NCI-H526 treated with DMSO at 0.1 percent for 48 hours (cell line): ENCODE measurements at places on chromosomes 12 and 14.

- no peak for DNase-seq
Observed at GRCh38 chr12:10341892-10342509, 34.3 kb downstream of the KLRD1 start.

GRCh38 chr12:56216461-56216860, 5.3 kb downstream of the RNF41 start:
- no peak for DNase-seq

GRCh38 chr12:125487336-125487735, 422.1 kb downstream of the AACS start:
- DNase-seq, result no peak

- no peak for DNase-seq
Observed at GRCh38 chr14:61638595-61639387, 56.5 kb upstream of the HIF1A start.

GRCh38 chr12:51246254-51246853, 7.7 kb downstream of the DAZAP2 start:
- DNase-seq, result no peak

DNA sequence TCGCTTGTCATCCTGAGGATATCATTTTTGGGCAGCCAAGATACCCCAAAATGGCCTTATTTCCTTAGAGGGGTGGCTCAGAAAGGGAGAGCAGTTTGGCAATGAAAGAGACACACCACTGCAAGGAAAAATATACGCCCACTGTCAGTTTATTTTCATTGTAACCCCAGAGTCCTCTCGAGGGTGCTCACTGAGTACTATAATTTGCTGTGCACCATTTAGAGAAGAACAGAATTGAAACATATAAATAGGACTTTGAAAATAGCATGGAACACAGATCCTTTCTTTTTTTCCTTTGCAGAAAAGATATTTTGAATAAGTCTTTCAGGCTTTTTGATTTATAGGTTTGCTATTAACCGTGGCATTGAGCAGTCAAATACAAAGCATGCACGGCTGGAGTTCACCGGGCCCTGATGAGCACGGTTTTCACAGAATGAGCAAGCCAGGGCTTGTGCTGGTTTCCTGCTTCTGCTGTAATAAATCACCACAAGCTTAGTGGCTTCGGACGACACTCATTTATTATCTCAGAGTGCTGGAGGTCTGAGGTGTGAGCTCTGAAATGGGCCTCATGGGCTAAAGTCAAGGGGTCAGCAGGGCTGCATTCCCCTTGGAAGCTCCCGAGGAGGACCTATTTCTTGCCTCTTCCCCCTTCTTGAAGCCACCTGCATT, 152.3 kb downstream of the ZNF664 start:
- DNase-seq, result peak; percentile 62

DNA sequence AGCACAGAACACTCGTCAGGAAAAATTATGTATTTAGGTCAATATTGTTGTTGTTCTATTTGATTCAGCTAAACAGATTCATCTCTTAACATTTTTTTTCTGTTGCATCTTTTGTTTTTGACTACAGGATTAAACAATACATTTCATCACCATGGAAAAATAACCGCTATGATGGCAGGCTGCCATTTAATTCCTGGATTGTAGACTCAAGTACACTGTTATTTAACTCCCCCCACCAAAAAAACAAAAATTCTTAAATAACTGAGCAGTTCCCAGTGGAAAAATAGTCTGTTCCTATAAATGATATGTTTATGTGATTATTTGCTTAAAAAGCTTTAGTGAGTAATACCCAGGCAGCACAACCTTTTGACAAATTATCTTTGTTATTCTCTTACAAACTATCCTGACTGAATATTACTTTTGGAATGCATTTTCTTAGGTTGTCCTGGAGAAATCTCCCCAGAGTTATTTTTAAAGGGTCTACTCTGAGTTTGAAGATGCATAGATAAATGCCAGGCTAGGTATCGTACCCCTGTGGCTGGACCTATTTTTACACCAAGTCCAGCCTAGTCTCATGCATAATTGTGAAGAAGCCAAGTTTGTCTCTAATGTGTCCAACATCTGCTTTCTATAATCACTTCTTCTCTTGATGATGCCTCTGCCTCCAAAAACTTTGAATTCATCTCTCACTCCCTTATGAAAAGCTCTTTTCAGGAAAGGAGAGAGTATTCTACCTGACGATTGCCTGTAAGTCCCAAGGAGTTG, 3.7 kb downstream of the KERA start:
- no peak for DNase-seq
